ENCODE measurements at places on chromosomes 11 and 22.

- DNase-seq: no peak
Observed at GRCh38 chr11:74268456-74268855, 43.0 kb downstream of the P4HA3 start.

DNA sequence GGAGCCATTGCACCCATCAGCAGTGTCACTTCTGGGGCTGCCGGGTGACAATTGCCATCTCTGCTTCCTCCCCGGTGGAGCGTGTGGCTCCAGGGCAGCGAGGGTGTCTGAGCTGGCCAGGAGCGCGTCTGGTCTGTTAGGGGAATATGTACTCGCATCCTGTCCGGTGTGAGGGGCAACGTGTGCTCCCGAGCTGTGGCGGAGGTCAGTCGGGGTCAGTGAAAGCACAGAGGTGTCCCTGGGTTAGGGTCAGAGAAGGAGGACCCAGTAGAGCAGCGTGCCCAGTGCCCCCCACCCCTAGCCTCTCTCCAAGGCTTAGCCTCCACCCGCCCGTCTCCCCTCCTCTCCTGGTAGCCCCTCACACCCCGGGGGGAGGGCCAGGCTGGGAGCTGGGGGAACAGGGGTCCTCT lies 1.5 kb downstream of the CLCF1 start:
- DNase-seq: no peak

DNA sequence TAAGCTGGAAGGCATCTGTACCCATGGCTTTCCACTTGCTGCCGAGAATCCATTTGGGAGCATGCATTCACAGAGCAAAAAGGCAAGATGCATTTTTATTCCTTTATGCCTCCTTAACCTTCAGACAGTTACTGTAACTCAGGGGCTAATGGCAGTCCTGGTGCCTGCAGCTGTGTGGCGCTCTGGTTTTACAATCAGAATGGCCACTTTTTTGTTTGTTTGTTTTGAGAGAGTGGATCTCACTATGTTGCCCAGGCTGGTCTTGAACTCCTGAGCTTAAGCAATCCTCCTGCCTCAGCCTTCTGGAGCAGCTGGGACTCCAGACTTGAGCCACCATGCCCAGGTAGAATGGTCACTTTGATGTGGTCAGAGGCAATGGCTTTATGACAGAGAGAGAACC lies 101.8 kb downstream of the NAV2 start:
- DNase-seq: no peak

DNA sequence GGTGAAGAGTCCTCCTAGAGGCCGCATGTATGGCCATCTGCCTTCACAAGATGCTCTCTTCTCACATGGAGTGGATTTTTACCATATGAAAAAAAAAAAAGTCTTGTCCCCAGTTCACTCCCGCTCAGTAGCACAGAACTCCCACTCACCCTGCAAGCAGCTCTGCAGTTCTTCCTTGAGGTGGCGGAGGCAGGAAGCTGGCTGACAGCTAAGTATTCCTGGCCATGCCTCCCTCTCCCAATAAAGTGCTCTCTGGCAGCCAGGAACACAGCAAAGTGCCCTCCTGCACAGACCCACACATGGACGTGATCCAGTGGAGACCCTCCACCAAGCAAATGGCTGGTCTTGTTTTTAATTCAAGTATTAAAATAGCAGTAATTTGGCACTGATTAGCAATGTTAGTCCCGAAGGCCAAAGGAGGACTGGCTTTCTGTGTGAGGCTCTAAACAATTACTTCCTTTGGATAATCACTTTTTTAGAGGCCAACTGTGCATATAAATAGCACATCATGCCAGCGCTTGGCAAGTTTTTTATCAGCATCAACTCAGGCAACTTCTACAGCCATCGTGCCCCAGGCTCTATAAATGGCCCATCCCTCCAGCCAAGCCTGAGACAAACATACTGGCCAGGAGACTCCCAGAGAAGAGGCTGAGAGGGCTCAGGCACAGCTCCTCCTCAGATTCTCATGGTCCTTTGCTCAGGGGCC lies 413.6 kb downstream of the OPCML start:
- no peak for DNase-seq

DNA sequence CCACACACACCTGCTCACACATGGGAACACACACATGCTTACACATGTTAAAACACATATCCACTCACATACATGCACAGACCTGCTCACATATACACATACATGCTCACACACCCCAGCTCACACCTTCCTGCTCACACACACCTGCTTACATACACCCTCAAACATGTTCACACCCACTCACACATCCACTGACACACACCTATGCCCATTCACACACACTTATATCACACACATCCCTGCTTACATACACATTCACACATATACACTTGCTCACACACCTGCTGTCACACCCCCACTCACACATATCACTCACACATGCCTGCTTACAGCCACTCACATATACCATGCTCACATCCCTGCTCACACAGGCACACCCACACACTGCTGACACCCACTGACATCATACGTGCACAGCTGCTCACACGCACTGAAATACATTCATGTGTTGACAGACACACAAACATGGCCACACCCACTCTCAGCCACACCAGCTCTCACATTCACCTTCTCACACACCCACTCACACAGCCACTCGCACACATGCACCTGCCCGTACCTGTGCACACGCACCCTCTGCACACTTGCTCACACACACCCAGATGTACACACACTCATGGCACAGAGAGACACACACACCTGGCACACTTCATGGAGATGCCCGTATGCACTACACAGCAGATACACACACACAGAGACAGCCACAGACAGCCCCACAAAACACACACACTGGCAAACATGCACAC lies 5.7 kb upstream of the MYBPC3 start:
- no peak for DNase-seq

GRCh38 chr11:94728966-94729751 lies 39.0 kb upstream of the AMOTL1 start:
- DNase-seq: no peak

DNA sequence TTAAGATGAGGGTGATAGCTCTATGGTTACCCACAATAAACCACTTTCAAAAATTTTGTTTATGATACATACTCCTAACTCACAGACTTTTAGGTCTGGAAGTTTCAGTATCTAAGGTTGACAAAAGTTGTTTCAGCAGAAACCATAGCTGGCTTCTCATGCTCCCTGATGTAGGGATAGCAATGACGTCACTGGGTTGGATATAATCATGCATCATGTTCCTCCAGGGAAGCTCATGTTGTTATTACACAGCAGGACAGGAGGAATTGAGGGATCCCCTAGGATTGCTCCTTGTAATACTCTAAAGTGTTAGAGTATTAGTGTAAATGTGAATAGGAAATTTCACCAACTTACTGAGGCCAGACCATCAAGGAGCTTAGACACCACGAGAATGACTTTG lies 23.6 kb downstream of the APOL3 start:
- no peak for DNase-seq
